ELR (cell line): ENCODE measurements at places on chromosomes 11 and 22.
A peak's percentile ranks its signal among the peaks of the same experiment; 100 is the strongest.

DNA sequence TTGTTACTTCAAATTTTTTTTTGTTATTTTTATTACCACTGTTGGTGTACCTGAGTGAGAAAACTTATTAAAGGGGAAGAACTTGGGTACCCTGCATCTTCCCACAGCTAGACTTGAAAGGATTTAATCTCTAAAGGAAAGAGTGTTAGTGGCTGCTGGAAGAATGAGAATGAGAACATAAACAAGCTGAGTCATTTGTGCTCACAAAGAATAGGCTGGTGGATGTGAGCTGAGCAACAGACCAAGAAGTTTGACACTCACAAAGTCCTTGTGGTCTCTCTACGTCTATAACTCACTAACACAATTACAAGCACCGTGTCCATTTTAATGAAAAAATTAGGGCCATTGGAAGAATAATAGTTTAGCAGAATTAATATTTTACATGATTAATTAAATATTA is 217.6 kb upstream of the ANO5 start:
- no peak for DNase-seq

DNA sequence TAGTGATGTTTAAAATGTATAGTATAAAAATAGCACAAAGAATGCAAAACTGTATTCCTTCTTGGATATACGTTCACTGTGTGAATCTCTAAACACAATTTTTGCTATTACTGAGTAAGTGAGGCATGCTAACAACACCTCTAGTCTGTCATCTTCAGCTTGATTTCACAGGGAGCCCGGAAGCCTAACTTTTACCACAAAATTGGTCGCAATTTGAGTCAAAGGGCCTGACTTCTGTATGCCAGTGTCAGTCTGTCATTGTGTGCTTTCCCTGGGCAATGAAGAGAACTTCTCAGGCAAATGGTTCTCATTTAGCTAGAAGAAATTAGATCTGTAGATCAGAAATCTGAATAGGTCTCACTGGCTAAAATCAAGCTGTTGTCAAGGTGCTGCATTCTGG is 1059.5 kb downstream of the FAM181B start:
- DNase-seq: no peak

GRCh38 chr22:17271711-17272451 is 52.6 kb upstream of the ADA2 start:
- DNase-seq: no peak

DNA sequence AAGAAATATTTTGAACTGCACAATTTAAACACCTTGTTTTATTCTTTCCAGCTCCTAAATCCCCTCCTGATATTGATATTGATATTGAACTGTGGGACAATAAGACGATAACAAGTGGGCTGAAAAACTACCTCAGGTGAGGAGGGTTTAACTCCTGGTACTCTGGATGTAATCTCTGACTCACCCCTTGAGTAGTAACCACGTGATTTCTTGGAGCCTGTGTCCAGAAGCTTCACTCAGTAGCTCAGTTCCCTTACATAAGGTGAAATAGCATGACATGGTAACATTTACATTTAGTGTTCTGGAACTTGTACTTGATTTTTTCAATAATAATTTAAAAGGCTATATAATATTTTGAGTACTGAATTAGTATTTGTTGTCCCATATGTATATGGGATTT is 168.0 kb downstream of the PGR start:
- DNase-seq: peak; percentile 17

DNA sequence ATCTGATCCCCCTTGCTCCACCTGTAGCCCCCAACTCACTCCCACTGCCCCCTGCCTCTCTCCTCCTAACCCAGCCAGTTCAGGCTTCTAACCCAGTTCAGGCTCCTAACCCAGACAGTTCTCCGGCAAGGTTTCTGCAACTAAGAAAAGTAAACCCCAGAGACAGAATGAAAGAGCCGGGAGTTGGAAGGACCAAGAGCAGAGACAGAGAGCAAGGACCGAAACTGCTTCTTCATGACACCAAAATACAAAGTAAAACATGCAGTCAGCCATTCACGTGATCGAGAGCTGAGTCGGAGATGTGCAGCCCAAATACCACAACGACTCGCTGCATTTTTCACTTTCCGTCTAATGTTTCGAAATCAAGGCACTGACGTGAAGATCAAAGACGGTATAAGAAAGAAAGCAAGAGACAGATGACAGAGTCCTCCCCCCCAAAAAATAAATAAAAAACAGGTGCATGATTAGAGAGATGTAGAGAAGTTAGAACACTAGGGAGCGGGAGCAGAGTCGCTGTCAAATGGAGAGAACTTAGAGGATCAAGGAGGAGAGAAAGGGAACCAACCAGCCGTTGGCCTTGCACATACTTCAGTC is 884 bp downstream of the IL10RA start:
- DNase-seq: peak; percentile 8

GRCh38 chr11:114150671-114151070 is 91.2 kb downstream of the ZBTB16 start:
- no peak for DNase-seq

DNA sequence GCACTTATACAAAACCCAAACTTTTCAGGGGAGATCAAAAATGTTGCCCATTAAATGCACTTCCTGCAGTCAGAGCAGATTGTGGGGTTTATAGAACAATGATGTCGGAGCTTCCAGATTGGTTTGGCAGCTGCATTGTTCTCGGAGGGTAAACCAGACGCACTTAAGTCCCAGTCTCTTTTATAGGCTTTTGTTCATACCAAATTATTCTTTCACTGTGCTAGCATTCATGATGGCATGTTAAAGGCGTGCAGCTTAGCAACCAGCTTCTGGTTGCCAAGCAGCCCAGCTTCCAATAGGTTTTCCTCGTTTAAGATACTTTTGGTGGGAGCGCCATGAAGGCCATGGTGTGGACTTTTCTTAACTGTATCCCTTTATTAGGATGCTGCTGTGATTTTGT is 40.9 kb downstream of the ZC3H12C start:
- DNase-seq: no peak

DNA sequence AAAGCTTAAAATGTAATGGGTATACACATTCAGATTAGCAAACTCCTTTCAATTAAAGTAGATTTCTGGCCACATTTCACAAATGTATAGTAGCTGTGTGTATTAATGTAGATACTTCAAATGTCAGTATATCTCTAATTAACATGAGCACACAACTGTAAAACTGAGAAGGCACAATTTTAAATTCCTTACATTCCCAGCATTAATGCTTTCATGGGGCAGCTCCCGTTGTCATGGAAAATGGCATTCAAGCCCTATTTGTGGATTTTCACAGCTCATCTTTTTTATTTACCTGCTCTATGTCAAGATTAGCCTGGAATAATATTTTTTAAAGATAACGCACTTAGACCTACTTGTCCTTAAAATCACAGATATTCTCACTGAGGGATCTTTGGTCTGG is 113.6 kb upstream of the SOX6 start:
- no peak for DNase-seq

GRCh38 chr11:61131998-61132555 is 29.1 kb downstream of the VPS37C start:
- no peak for DNase-seq

DNA sequence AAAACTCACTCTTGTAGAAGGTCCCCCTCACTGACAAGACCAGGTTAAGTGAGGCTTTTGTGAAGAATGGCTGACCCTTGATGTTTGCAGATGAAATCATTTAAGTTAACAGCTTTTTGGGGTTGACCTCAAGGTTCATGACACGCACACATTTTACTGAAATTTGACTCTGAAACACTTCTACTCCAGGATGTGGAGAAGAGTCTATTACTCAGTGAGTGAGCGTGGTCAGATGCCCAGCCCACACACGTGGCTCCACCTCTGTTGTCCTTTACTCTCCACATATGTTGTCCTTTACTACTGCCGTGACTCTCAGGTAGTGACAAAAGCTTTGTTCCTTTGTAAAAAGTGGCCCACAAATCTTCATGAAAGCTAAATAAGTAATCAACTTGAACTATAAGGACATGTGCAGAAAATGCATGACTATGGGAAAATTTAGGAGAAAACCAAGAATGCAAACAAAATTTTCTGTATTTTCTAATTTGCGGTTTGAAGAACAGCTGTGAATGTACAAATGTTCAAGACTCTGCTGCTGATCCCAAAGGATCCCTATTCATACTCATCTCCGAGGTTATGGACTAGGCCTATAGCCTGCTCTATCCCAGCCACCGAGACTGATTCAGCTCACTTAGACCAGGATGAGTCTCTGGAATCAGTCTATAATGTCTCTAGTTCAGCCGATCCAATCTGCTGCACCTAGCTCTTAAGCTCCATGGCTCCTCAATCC is 22.4 kb downstream of the XRRA1 start:
- DNase-seq: peak; percentile 76

- DNase-seq: peak; percentile 83
Measured at GRCh38 chr11:12029738-12030363, 21.4 kb upstream of the DKK3 start.

DNA sequence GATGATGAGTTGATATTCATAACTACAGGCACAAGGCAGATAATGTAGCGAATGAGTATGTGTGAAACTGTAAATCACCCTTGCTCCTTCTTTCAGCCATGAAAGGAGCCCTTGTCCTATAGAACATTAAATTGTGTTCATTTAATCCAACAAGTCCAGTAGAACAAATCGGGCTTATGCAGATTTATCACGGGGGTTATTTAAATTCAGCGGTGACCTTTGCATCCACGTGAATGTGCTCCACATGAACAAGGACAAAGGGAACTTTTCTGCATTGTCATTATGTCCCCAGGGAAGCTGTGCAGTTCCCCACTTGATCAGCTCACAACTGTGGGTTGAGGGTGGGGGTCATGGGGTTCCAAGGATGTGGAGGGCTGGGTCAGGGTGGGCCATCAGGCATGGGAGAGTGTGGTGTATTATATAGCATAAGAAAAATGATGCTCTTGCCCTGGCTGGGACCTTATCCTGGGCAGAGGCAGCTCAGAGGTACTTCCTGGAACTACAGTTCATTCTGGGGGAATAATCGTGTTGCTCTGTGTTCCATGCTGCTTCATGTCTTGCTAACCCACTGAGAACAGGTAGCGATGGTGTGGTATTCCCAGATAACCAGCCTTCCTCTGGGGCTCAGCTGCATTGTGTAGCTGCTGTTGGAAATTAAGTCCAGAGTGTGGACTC is 306.6 kb downstream of the FAT3 start:
- DNase-seq: no peak

DNA sequence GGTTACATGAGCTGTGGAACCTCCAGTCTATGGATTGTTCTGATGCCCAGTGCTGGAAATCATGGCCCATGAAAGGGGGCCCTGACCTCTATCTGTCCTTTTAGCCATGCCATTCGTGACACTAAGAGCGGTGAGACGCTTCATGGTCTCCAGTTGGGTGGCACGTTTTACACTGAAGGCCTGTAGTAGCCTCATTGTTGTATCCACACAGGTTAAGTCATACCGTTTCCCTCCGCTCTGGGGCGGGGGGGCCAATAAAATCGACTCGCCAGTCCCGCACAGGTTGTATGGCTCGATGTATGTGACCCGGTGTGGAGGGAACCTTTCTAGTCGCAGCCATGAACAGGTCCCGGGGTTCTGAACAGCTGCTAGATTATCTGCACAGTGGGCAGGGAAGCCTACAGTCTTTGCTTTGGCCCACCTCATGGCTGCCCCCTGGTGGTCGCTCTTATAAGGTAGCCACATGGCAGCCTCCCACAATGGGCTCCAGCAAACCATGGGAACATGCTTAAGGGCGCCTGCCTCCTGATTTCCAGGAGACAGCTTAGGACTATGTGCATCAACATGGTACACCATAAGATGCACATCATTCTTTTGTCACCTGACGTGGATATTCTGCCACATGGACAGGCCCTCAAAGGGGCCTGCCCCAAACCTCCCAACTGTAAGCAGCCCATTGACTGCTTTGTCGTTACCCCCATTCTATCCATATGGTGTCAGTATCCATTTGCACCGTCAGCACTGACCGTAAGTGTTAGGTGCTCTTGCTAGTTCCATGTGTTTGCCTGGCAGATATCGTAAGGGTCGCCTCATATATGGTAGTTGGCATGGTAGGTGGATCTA is 19.7 kb upstream of the APOL3 start:
- DNase-seq: peak; percentile 70

GRCh38 chr11:104803776-104804175 is 94.5 kb downstream of the CASP12 start:
- DNase-seq: no peak

DNA sequence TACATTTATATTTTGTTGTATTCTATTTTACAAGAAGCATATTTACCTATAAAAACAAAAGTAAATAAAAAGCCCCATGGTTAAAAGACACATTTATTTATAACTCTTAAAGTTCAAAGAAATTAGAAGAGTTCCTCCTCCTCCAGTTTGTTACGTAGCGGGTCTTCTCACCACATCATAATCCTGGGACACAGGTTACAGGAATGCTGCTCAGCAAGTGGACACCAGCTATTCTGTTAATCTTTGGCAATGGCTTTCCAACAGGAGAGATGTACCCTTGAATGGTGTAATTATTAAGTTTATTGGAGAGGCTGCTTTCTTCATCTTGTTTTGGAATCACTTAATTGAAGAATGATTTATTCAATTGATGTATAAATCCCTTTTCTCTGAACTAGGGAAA is 19.6 kb upstream of the CAT start:
- no peak for DNase-seq
